Left renal pelvis (tissue), 4 donors: ENCODE measurements at places on chromosomes 4 and X. TPM values are rescaled to one million over a fixed set of nuclear protein-coding genes. Genes with fewer than 3 reads are reported as not detected.

ARX gene
- not detected for polyA plus RNA-seq

GAGE2A gene
- polyA plus RNA-seq, result not detected

MAP9 gene
- 37.4 TPM for polyA plus RNA-seq

LARP1B gene
- 25.2 TPM for polyA plus RNA-seq

EGFL6 gene
- 25.7 TPM for polyA plus RNA-seq

SUPT20HL2 gene
- polyA plus RNA-seq, result not detected

DUSP9 gene
- polyA plus RNA-seq, result 52.1 TPM

UNC5C gene
- 36.3 TPM for polyA plus RNA-seq

SLITRK4 gene
- 21.4 TPM for polyA plus RNA-seq

SPANXB1 gene
- polyA plus RNA-seq, result not detected

POLA1 gene
- 17.7 TPM for polyA plus RNA-seq

LAGE3 gene
- 14.8 TPM for polyA plus RNA-seq

KLB gene
- polyA plus RNA-seq, result 0.30 TPM

PRDM8 gene
- 1.8 TPM for polyA plus RNA-seq

GPRASP1 gene
- polyA plus RNA-seq, result 11.8 TPM

RWDD4 gene
- 32.1 TPM for polyA plus RNA-seq

CENPVL1 gene
- polyA plus RNA-seq, result not detected

FGD1 gene
- 19.4 TPM for polyA plus RNA-seq

RADX gene
- 5.1 TPM for polyA plus RNA-seq

P2RY4 gene
- 0.17 TPM for polyA plus RNA-seq

COX7B2 gene
- polyA plus RNA-seq, result not detected

ARAP2 gene
- polyA plus RNA-seq, result 7.4 TPM

ODAM gene
- polyA plus RNA-seq, result 1.9 TPM

TGIF2LX gene
- polyA plus RNA-seq, result not detected

DCHS2 gene
- polyA plus RNA-seq, result 6.5 TPM

FANCB gene
- 3.3 TPM for polyA plus RNA-seq

IL13RA2 gene
- 1.0 TPM for polyA plus RNA-seq
